ENCODE measurements at places on chromosomes 11 and 22. TPM values are rescaled to one million over a fixed set of nuclear protein-coding genes. Genes with fewer than 3 reads are reported as not detected.

DNA sequence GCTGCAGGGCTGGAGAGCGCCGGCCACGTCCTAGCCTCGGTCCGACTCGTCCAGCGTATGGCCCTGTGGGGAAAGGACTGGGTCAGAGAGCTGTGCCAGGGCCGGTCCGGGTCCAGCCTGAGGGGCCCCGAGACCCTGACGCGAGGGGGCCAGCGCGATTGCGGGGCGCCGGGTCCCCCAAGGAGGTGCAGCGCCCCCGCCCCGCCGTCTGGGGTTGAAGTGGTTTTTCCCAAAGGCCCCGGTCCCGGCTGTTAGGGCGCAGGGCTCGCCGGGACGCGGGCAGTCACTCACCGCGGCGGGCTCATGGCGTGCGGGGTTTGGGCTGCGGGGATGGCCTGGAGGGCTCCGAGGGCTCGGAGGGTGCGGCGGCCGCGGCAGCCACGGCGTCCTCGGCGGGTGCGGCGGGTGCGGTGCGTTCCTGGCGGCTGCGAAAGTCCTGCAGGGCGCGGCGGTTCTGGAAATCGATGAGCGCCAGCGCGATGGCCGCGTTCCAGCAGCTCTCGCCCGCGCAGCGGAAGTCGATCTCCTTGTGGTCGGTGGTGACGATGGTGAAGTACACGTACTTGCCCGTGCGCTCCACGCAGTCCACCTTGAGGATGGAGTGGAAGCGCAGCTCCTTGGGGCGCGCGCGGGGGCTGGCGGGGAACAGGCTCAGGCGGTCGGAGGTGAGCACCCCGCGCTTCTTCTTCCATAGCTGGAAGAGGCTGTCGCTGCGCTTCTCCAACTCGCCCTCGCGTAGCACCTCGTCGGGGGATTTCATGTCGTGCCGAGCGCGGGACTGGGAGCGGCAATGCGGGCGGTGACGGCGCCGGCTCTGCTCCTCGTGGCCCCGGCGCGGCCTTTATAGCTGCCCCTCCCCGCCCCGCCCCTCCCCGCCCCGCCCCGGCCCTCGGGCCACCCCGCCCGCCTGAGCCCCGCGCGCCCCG, at the start of gene PHLDA2:
Gene PHLDA2, minus strand, starts transcription at position 816 of the 926 bp plus-strand sequence. Its CDS starts 56 bp downstream, at position 760.
- ATAC-seq = peak; percentile 44

- no peak for ATAC-seq
Measured at GRCh38 chr11:78351193-78351592, 66.4 kb downstream of the GAB2 start.

- ATAC-seq = no peak
Measured at GRCh38 chr11:68913188-68913587, 9.5 kb downstream of the IGHMBP2 start.

- ATAC-seq = no peak
Measured at GRCh38 chr11:100925935-100926334, 203.7 kb downstream of the PGR start.

Gene ABTB2
- 3.4 TPM for total RNA-seq

DNA sequence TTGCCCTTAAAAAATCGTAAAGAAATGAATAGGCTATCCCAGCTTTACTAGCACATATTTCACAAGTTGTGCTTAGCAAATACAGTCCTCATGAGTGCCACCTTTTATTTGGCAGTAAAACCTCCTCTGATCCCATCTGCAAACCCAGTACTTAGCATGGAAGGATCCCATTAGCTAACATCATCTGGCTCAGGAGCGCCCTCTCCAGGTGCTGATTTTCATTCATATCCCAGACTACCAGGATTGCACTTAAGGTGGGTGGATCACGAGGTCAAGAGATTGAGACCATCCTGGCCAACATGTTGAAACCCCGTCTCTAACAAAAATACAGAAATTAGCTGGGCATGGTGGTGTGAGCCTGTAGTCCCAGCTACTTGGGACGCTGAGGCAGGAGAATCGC, 76.1 kb upstream of the PAX6 start:
- no peak for ATAC-seq

DNA sequence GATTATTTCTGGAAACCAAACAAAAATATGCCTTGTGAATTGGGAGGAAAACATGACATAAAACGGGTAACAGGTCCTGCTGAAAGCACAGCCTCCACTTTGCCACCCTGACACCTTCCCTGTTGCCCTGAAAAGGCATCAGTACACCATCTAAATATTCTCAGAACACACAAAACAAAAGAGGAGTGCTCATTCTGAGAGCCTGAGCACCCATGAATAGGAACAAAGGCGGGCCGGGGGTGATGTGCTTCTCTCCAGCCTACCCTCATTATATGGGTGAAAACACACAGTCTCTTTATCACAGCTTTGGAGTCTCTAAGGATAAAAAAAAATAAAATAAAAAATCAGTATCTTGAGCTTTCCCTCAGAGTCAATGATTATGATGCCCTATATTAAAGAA, 19.7 kb downstream of the SCUBE2 start:
- ATAC-seq = no peak

Gene MMP27
- total RNA-seq = not detected

DNA sequence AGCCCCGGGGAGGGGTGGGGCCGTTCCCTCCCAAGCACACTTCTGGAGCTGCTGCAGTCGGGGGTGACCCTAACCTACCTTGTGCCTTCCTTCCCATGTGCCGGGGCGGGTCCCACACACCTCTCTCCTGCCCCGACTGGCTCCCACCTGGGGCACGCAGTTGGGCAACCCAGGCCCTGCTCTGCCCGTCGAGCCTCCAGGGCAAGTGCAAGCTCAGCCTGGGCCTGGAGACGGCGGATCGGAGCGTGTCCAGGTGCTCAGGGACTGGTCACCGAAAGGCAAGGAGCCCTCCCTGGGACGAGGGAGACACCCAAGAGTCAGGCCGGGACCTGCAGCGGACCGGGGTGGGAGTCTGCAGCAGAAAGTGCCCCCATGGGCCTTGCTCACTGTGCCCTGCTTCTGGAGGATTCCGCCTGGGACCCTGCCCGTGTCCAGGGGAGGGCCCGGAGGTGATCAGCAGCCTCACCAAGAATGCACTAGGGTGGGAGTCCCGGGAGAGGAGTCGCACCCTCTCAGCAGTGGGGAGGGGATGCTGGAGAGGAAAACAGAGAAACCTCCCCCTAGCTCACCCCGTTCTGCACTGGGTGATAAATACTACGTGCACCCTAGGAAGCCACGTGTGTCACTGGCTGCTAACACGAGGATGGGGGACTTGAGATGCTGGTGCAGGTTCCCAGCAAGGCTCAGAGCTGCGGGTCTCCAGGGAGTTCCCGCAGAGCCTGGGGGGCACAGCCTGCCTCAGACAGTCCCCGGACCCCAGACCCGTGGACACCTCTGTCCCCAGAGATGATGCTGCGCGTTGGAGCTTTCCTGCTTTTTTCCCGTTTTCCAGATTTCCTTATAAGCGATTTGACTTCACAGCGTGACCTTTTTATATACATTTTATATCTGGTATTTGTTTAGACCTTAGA, 5.2 kb upstream of the GATD1 start:
- peak; percentile 63 for ATAC-seq

DNA sequence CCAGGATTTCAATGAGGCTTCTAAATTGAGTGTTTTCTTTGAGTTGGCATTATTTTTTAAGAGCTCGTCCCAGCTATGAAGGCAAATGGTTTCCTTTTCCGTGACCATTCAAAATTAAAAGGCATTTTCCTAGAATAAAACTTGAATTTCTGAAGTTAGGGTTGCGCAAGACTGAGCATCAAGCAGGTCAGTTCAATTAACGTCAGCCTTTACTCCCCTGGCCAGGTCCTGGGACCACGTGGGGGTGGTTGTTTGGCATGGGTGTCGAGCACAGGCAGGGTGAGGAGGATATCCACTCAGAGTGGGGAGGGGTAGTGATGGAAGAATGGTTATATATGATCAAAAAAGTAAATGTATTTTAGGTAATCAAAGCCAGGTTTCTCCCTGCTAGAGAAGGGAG, 43.4 kb upstream of the TSKU start:
- no peak for ATAC-seq

Gene C22orf42
- not detected for total RNA-seq

GRCh38 chr11:63958008-63958407, 16.4 kb upstream of the COX8A start:
- no peak for ATAC-seq

GRCh38 chr22:24400726-24401596, 26.4 kb upstream of the ADORA2A start:
- no peak for ATAC-seq

Gene BTBD18
- not detected for total RNA-seq

- ATAC-seq = no peak
Measured at GRCh38 chr22:48743601-48744282, 1083.9 kb downstream of the BRD1 start.

GRCh38 chr11:68472778-68473177, 12.2 kb downstream of the PPP6R3 start:
- no peak for ATAC-seq

Gene LRRC10B
- 0.12 TPM for total RNA-seq

Gene SEPTIN3
- total RNA-seq = 0.24 TPM

Data from esophagus mucosa (tissue), 1 donor.